Naive thymus-derived CD4-positive, alpha-beta T cell (primary cell): ENCODE measurements at places on chromosomes 2 and 18. TPM values are rescaled to one million over a fixed set of nuclear protein-coding genes. Genes with fewer than 3 reads are reported as not detected.

Gene CCDC74B
- not detected for polyA plus RNA-seq

Gene CLEC4F
- not detected for polyA plus RNA-seq

Gene SERPINB8
- 7.8 TPM for polyA plus RNA-seq

Gene PRSS56
- not detected for polyA plus RNA-seq

Gene ELOA2
- polyA plus RNA-seq = not detected
